Activated naive CD4-positive, alpha-beta T cell treated with anti-CD3 and anti-CD28 coated beads for 36 hours (primary cell): ENCODE measurements at places on chromosomes 2 and 18.

- no peak overlapping the region for H3K27ac ChIP-seq
- no peaks in the 10 kb centered on the region for H3K4me1 ChIP-seq
- H3K27me3 ChIP-seq: no peaks in the 10 kb centered on the region
These were observed 17.0 kb upstream of the DIPK1C start for GRCh38 chr18:74473976-74474640.

- H3K4me3 ChIP-seq: no peak overlapping the region
- no peak overlapping the region for H3K27ac ChIP-seq
- H3K27me3 ChIP-seq: no peaks in the 10 kb centered on the region
- H3K36me3 ChIP-seq: peaks cover 46% of the 10 kb centered on the region
- DNase-seq: no peak
These were observed 22.6 kb downstream of the EIPR1 start for GRCh38 chr2:3354986-3355385.

DNA sequence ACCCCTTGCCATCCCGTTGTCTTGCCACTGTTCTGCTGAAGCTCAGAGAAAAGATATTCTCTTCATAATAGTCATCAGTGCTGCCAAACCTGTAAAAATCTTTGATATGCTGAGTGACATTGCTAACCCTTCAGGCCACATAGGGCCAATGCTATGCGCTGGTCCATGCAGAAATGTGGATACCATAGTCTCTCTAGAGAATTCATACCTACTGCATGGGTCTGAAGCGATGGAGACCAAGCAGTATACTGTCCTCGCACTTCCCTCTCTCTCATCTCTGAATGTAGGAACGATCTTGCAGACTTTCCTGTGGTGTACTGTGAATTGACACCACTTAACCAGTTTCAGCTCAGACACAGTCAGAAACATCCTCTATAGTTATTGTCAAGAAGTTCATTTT is 17.9 kb upstream of the ANKRD44 start:
- H3K4me1 ChIP-seq: peaks cover 51% of the 10 kb centered on the region
- no peaks in the 10 kb centered on the region for H3K27me3 ChIP-seq
- H3K4me3 ChIP-seq: peak overlapping the region; percentile 6
- DNase-seq: no peak

DNA sequence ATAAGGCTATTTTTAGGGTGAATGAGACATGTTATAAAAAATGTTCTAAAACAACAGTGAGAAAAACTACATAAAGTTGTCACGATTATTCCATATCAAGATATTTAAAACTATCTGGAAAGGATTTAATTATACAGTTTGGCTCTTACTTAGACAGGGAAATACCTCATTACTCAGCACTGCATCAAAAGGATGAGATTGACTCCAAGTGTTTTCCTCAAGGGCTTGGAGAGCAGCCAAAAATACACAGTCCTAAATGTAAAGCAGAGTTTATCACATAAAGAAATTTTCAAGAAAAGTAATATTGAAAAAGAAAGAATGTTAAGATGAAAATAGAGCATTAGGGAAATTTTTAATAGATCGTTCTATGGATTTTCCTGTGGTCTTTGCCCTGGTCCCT is 285.5 kb upstream of the NETO1 start:
- H3K27me3 ChIP-seq: no peaks in the 10 kb centered on the region
- DNase-seq: no peak
- H3K36me3 ChIP-seq: no peaks in the 10 kb centered on the region
- no peak overlapping the region for H3K27ac ChIP-seq
- H3K4me3 ChIP-seq: no peak overlapping the region

GRCh38 chr2:238513346-238513745 is 86.6 kb downstream of the ASB1 start:
- no peaks in the 10 kb centered on the region for H3K4me1 ChIP-seq
- H3K36me3 ChIP-seq: peaks cover 8% of the 10 kb centered on the region
- H3K4me3 ChIP-seq: no peak overlapping the region
- H3K27me3 ChIP-seq: no peaks in the 10 kb centered on the region

GRCh38 chr18:58104096-58104495 is 60.1 kb downstream of the NEDD4L start:
- H3K4me3 ChIP-seq: no peak overlapping the region
- H3K36me3 ChIP-seq: no peaks in the 10 kb centered on the region
- H3K4me1 ChIP-seq: peaks cover 4% of the 10 kb centered on the region
- peaks cover 8% of the 10 kb centered on the region for H3K27me3 ChIP-seq
